ENCODE measurements at places on chromosomes 12 and 14.

- DNase-seq, result peak; percentile 23
Observed at GRCh38 chr14:99930420-99931274, 134.6 kb upstream of the EVL start.

DNA sequence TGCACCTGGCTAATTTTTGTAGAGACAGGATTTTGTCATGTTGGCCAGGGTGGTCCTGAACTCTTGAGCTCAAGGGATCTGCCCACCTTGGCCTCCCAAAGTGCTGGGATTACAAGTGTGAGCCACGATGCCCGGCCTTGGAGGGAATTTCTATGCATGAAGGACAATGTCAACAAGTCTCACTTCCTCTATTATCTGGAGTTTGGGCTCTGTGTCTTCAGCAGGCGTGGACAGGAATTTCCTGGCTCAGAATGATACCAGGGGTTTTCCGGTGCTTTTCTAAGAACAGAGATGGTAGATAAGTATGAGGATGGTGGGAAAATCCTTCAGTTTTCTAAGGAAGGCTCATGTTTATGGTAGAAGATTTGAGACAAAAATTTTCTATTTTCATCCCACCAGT lies 75.0 kb upstream of the CCDC60 start:
- DNase-seq, result no peak

GRCh38 chr12:67517181-67517887 lies 131.2 kb upstream of the DYRK2 start:
- peak; percentile 37 for DNase-seq

GRCh38 chr12:106342397-106343213 lies 14.9 kb upstream of the POLR3B start:
- DNase-seq, result no peak

GRCh38 chr12:26817183-26817591 lies 15.8 kb downstream of the ITPR2 start:
- DNase-seq, result no peak

GRCh38 chr12:65632131-65632855 lies 192.0 kb upstream of the HMGA2 start:
- DNase-seq, result no peak

GRCh38 chr12:3661028-3661427 lies 91.9 kb downstream of the CRACR2A start:
- peak; percentile 33 for DNase-seq

GRCh38 chr14:99715266-99716000 lies 31.3 kb downstream of the CYP46A1 start:
- no peak for DNase-seq

DNA sequence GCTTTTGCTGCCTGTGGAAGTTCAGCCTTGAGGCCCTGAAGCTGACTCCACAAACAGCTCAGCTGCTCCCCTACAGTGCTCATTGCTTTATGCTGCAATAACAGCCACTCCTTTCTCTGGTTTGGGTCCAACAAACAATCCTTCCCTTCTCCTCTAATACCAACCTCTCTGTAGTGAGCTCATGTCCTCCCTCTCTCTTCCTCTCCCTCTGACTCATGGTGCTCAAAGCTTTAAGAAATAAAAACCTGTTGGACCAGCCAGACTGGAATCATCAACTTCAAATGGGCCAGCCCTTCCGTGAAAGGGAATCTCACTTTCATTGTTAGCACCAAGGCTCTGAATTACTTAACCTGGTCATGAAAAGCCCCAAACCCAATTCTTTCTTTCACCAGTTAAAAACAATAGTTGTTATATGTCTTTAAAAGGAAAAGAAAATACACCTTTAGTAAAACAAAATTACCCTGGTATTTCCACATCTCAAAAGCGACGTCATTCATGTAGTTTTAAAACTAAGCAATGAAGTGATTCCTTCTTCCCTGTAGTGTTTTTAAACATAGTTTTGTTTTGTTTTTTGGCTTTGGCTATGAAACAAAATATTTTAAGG lies 126.4 kb downstream of the DUSP6 start:
- no peak for DNase-seq

DNA sequence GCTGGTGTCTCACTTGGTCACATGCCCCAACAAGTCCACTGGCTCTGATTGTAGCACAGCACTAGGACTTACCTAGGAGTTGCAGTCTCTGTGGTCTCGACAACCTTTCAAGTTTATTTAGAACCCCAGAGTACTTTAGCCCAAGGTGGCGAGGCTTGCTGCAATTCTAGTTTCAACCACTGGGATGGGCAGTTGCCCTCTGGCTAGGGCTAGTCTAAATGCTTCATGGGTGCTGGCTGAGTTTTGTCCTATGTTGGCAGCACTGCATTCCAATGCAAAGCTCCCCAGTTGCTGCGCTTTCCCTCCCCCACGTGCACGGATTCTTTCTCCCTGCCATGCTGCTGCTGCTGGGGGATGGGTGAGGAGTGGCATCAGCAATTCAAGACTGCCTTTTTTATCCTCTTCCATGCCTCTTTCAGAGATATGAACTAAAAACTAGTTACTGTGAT lies 207.9 kb downstream of the SYNE2 start:
- no peak for DNase-seq

GRCh38 chr14:68593806-68594536 lies 198.9 kb downstream of the ZFP36L1 start:
- no peak for DNase-seq

DNA sequence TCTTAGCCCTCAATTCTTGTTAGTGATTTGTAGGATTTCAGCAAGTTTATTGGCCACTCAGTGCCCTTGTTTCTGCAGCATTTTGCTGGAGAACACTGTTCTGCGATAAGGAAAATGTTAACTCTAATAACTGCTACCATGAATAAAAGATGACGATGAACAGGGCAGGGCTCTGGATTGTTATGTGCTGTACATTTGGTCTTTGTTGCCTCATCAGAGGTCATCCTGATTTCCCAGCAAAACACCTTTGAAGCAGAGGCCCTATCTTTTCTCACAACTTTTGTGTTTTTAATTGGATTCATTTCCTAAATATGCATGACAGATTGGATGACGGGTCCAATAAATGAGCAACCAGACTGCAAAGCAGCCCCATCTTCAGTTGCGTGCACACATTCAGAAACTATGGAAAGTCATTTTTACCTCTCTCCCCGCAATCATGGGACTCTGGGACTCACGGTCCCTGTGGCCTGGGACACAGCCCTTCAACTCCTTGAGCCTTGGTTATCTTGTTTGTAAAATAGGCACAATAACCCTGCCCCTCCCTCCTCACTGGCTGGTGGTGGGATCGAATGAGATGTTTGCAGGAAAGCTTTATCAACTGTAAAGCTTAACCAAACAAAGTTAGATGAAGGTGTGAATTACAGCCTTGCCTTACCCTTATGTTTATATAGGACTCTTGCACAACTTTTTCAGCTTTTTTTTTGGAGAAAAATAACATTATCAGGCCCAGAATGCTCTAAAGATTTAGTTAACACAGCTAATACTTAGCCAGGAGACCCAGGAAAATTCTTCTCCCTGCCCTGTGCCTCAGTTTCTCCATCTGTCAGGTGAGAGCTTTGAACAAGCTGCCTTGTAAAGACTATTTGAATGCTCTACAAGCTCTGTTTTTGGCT lies 45.4 kb downstream of the RPH3A start:
- no peak for DNase-seq

DNA sequence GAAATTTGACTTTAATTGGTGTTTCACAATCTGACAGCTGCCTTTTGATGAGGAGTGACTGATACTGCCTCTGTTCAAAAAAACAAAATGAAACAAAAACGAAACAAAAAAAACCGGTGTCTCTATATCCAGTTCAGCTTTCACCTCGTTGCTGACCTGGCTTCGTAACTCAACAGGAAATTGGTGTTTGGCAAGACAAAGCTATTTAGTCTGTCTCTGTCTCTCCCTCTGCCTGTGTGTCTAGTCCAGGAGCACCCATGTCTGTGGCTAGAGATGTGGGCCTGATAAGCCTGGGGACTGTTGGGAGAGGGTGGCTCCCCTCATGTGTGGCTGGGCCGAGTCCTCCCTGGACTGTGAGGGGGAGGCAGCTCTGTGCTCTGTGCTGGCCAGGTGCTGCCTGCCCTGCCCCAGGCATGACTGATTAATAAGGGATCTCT lies 11.3 kb downstream of the CACNA1C start:
- no peak for DNase-seq

DNA sequence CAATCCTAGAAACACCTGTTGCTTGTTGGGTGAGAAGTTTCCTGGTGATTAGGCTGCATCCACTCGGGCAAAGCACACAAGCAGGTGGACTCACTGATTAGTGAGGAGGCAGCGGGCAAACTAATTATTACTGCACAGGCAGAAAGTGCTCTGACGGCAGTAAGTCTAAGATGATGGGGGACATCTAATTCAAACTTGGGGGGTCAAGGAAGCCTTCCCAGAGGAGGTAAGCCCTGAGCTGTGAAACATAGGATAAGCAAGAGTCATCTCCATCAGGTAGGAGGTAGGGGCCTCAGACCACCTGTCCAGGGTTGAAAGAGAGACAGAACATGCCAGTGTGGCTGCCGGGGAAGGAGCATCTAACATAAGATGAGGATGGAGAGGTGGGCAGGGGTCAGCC lies 1578.4 kb upstream of the TMEM132C start:
- no peak for DNase-seq

DNA sequence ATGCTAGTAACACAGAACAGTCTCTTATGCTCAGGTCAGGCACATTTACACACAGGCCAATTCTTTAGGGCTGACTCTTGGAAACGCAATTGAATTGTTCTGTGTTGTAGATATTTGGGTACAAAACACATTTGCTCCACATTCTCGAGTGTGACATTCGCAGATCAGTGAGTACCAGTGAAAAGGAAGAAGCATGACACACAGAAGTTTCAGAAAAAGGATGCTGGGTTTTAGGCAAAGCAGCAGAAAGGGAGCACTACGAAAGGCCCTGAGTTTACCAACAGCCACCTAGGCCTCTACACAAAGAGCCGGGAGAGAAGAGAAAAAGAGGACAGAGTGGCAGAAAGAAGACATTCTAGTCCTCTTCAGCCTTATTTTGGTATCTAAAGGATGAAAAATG lies 254.4 kb upstream of the BTG1 start:
- no peak for DNase-seq

GRCh38 chr14:79466938-79467527 lies 744.3 kb downstream of the DIO2 start:
- DNase-seq, result peak; percentile 51

GRCh38 chr12:31236998-31237637 lies 88.8 kb downstream of the SINHCAF start:
- no peak for DNase-seq

DNA sequence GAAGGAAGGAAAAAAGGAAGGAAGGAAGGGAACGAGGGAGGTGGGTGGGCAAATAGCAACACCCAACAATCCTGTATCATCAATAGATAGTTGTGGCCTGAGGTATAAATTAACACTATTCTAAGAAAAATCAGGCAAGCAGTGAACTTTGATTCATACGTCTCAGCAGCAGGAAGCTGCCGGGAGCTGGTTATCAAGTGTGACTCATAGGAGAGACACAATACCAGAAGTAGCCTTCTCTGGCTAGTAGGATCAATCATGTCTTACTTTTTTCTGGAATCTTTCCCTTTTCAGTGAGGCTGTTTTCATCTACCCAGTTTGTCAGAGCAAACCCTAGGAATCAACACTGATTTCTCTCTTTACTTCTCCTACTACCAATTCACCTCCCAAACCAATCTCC lies 780.5 kb downstream of the NRXN3 start:
- DNase-seq, result no peak

DNA sequence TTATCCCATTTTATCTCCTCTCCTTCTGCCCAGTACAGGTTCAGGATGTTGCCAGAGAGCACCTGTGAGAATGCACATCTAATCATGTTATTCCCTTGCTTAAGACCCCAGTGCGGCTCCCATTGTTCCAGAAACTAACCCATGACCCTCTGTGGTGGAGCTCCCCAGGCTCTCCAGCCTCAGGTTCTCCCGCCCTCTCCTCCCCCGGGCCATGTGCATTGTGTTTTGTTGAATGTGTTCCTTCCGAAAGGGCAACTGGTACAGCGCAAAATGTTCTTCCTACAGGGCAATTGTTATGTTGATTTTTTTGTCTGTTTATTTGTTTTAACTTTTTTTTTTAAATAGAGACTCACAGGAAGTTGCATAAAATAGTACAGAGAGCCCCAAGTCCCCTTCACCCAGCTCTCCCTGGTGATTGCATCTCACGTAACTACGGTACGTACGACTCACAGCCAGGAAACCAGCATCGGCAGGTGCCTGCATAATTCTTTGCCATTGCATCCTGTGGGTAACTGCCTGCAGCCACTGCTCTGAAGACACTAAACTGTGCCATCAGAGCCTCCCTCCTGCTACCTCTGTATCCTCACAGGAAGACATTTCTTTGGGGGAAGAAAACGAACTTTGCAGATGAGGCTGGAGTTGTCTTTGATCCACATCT lies 31.2 kb downstream of the TMEM132C start:
- no peak for DNase-seq

DNA sequence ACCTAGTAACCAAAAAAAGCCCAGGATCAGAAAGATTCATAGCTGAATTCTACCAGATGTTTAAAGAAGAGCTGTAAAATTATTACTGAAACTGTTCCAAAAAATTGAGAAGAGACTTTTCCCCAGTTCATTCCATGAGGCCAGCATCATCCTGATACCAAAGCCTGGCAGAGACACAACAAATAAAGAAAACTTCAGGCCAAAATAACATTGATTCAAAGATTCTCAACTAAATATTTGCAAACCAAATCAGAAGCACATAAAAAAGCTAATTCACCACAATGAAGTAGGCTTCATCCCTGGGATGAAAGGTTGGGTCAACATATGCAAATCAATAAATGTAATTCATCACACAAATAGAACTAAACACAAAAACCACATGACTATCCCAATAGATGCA lies 151.2 kb downstream of the PLCZ1 start:
- DNase-seq, result no peak

DNA sequence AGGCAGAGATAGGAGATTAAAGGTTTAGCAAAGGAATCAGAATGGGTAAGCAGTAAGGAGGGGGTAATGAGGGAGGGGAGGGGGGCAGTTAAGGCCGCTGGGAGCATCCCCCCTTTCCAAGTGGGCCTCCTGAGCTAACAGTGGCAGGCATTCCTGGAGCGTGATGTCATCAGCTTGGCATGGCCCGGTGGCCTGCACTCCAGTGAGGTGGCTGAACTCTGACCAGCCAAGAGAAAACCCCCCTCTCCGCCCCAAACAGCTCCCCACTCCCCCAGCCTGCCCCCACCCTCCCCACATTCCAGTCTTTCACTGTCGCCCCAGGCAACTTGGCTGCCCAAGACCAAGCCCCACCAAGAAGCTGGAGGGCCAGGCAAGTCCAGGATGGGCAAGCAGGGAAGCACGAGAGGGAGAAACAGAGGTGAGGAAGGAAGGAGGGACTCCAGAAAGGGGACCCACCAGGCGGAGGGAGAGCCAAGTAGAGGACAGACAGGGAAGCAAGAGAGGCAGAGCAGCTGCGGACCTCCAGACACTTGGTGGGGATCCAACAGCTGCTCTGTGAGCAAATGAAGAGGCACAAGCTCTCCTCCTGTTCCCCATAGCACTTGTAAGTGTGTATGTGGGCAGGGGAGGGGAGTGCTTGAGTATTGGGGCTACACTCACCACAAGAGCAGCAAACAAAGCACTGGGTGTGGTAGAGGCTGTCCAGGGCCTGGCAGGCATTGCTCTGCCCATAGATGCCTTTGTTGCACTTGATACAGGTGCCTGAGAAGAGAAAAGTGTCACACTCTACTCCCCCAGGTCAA lies 4.5 kb downstream of the AJUBA start:
- DNase-seq, result no peak

- DNase-seq, result no peak
Observed at GRCh38 chr14:89294060-89294459, 123.0 kb downstream of the FOXN3 start.

- DNase-seq, result no peak
Observed at GRCh38 chr12:92431146-92431545, 271.6 kb upstream of the PLEKHG7 start.

- no peak for DNase-seq
Observed at GRCh38 chr14:104803280-104803911, 2.5 kb downstream of the ZBTB42 start.
